ENCODE measurements at places on chromosomes 2 and 18.

GRCh38 chr18:48321536-48321935 is 87.6 kb downstream of the ZBTB7C start:
- no peak for DNase-seq

DNA sequence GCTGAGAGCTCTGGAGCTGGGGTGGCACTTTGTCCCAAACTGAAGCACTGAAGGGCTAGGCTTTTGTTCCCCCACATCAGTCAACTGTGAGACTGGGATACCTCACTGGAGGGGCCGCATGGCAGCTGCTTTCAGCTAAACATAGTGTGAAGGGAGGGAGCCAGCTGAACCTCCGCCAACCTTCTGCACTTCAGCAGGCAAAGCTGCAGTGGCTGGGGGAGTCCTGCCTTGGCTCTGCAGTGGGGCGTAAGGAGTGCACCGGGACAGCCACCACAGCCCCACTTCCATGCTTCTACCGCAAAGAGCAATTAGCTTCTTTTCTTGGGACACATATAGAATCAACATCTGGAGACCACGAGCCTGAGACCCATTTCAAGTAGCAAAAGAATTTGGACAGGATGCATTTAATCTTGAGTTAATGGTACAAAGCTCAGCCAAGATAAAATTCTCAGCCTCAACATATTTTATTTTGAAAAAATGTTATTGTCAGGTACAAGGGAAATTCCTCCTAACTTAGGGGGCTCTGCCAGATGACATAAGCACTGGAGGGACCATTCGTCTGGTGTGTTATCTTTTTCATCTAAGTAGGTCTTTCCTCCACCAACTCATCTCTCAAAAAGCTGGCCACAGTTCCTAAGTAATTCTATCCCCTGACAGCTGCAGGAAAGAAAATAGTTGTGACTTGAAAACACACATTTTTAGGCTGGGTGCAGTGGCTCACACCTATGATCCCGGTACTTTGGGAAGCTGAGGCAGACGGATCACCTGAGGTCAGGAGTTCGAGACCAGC is 25.6 kb upstream of the MYCN start:
- no peak for DNase-seq

DNA sequence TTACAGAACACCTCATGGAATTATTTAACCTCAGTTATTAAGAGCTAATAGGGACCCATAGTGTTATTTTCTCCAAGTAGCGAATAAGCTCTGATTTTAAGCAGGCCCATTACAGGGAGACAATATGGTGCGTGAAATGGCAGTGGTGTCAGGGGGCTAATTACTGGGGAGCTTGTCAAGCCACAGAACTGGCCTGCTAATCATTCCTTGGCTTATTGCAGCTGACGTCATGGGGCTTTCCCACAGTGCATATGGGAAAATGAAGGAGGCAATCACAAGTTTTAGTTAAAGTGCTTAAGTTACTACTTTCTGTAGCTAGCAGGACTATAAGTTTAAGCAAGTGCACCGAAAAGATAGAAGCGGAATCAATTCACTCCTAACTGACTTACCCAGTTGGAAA is 262.5 kb downstream of the TGIF1 start:
- DNase-seq = no peak

DNA sequence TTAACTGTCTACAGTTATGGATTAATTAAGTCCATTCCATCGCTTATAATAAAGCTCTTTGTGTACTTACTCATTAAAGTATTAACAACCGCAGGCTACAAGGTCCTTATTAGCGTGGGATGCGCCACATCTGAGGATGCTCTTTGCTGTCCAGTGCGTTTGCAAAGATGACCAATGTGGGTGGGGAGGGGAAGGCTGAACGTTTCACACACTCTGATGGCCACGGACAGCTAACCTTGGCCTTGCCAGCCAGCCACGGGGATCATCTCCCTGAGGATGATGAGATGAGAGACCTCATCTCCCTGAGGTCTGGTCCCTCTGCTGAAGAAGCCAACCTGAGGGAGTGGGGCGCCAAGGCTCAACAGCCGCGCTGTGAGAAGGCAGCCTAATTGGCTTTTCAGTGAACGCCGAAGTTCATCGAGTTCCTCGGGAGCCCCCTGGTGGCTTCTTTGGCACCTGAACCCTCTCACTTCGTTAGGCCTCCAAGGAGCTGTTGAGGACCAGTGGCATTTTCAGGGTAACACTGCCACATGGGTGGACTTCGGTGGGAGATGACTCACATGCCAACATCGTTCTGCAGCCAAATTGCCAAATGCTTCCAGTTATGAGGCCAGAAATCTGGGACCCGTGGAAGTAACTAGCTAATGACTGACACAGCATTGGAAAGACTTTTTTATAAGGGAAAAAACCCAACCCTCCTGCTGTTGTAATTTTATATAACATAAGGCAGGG is 69.3 kb upstream of the SEC11C start:
- DNase-seq = peak; percentile 45

DNA sequence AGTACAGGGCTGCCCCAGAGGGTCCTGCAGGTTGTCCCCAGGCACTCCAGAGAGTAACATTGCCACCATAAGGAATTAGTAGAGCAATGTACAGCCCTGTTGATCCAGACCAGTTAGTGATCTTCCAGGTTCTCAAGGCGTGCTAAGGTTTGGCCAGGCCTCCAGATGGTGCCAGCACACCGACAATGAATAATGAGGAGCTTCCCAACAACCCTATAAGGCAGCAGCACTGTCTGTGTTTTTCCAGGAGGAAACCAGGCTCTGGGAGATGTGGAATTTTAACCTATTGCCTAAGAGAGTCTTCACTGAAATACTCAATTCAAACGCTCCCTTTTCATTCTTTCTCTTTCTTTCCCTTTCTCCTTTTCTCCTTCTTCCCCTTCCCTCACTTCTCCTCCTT is 122.1 kb downstream of the MGAT5 start:
- DNase-seq = no peak

DNA sequence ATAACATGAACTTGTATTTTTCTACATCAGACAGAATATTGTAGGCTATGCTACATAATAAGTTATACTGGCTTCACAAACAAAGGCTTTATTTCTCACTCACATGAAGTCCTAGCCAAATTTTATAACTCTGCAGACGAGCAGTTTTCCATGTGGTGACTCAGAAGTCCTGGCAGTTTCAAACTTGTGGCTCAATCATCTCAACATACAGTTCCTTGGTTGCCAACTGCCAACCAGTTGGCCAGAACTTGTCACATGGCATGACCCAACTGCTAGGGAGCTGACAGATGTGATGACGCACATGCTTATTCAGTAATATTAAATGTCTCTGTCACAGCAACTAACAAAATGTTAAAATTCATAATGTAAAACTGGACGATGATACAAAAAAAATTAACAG is 63.8 kb upstream of the ZC3H15 start:
- DNase-seq = peak; percentile 13

DNA sequence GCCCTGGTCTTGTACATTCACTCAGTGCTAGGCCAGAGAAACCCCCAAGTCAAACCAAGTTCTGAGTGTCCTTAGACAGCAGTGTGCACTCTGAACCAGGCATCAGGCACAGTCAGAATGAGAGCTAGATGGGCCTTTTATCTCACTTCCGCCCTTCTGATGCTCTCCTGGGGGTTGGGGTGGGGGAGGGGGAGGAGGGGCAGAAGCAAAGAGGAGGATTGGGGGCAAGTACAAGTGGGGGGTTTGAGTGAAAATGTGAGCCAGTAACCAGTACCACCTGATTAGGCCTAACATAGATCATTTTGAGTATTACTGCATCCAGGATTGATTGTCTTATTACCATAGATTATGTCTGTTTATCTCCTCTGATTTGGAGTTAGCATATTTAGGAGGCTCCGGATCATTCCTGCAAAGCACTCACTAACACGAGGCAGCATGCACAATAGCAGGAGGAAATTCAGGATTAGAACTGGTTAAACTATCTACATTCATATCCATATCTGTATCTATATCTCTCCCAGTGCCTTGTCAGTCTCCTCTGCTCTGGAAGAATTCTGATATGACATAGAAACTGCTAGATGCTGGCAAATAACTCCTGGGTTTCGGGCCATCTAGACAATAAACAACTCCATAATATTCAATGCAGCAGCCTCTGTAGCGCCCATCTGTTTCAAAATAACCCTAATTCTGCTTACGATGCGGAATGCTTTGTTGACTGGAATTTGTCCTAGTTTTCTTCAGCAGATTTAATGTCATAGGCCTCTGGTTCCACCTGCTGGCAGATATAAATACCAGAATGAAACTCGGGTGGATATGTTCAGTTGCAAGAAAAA is 149.1 kb downstream of the RHBDD1 start:
- no peak for DNase-seq

DNA sequence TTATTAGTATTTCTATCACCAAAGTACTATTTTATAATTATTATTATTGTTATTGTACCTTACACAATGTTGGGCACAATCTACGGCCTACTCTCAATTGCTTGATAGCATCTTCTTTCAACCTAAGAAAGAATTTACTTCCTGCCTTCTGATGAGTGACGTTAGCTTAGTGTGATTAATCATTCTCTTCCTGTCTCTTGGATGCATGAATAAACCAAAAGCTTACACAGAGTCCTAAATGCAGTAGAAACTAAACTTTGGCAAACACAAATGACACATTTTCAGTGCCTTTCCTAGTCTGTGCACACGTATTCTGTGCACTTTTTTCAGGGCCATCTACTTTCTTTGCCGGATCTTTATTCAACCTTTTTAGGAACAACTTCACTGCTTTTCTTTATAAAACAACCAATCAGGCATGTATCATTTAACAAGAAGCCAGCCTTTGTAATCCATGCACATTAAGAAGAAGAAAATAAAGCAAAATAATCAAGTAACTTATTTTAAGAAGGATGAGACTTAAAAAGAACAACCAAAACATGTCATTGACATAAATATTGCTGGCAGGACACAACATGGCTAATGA is 19.1 kb downstream of the TRAK2 start:
- no peak for DNase-seq

- DNase-seq = no peak
Measured at GRCh38 chr2:217988014-217988839, 14.6 kb downstream of the TNS1 start.

DNA sequence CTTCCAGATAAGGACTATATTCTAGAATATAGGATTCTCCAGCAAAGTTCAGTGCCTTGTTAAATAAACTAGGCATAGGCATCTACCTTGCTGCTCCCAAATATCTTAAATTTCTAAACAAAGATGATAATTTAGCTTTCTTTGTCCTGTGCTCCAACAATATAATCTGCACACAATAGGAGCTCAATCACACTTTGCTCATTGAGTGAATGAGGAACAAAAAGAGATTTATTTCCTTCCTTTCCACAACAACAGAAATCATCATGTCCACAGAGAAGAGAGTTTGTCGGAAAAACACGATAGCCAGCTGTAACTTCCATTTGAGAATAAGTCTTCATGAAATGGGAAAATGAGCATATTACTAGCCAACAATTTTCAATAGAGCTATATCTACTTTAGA is 256.7 kb downstream of the TCF4 start:
- DNase-seq = no peak

DNA sequence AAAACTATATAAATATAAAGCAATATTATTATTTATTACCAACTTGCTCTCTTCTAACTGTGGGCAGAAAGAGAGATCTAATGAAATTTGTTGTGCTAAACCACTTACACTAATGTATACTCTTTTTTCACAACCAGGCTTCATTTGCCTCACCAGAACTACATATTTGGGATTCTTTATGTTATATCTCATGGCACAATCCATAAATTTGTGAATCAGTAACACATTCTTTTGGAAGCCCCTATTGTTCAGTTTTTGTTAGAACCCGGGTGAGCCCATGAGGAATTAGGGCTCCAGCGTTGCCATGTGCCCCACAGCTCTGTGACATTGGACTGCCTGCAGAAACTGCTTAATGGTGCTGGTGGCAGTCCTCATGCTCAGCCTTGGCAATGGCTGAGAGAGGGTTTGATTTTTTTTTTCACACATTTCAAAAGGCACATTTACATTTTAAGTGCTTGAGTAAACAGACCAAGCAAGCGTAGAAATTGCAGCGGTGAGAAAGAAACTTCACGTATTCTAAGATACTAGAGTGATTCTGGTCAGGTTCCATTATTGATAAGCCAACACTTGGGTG is 15.3 kb downstream of the VIT start:
- DNase-seq = no peak

- DNase-seq = no peak
Measured at GRCh38 chr2:152407204-152407721, 72.3 kb downstream of the FMNL2 start.

DNA sequence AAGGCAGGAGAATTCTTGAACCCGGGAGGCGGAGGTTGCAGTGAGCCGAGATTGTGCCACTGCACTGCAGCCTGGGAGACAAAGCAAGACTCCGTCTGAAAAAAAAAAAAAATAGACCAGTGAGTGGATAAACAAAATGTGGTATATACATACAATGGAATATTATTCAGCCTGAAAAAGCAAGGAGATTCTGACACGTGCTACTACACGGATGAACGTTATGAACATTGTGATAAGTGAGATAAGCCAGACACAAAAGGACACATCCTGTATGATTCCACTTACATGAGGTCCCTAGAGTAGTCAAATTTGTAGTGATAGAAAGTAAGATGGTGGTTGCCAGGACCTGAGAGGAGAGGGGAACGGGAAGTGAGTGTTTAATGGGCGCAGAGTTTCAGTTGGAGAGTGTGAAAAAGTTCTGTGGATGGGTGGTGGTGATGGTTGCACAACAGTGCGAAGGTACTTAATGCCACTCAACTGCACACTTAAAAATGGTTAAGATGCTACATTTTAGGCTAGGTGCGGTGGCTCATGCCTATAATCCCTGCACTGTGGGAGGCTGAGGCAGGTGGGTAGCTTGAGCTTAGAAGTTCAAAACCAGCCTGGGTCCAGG is 38.3 kb downstream of the NIFK start:
- no peak for DNase-seq

- DNase-seq = no peak
Measured at GRCh38 chr18:44178476-44178875, 502.2 kb upstream of the SETBP1 start.

GRCh38 chr2:223921204-223921603 is 23.9 kb downstream of the WDFY1 start:
- DNase-seq = no peak

DNA sequence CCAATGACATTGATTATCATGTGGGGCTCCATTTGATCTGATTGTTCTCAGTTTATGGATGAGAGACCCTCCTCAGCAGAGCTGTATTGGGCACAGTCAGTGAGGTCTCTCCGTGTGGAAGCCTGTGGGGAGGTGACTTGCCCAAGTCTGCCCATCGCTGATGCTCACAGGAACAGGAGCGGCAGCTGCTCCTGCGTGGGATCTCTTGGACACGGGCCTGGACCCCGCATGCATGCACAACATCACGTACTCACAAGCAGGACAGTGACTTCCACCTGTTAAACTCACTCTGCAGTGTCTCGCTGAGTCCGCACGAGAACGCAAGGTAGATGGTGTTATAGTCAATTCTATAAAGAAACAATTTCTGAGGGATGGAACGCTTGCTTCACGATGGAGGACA is 55.0 kb downstream of the KCNF1 start:
- DNase-seq = no peak

GRCh38 chr2:137873536-137874244 is 90.6 kb upstream of the HNMT start:
- no peak for DNase-seq

- no peak for DNase-seq
Measured at GRCh38 chr2:237134321-237135230, 48.9 kb downstream of the COPS8 start.
